ENCODE measurements at places on chromosomes 3 and 15. TPM values are rescaled to one million over a fixed set of nuclear protein-coding genes. Genes with fewer than 3 reads are reported as not detected.

C3orf80 gene
- 1.3 TPM for total RNA-seq

ZMAT3 gene
- 30.9 TPM for total RNA-seq

PAK6 gene
- 5.7 TPM for total RNA-seq

MUSTN1 gene
- total RNA-seq: 5.4 TPM
